ENCODE measurements at places on chromosomes 3 and 15.

- peak; percentile 97 for DNase-seq
These were observed 27.5 kb downstream of the BHLHE40 start for GRCh38 chr3:5006755-5007202.

DNA sequence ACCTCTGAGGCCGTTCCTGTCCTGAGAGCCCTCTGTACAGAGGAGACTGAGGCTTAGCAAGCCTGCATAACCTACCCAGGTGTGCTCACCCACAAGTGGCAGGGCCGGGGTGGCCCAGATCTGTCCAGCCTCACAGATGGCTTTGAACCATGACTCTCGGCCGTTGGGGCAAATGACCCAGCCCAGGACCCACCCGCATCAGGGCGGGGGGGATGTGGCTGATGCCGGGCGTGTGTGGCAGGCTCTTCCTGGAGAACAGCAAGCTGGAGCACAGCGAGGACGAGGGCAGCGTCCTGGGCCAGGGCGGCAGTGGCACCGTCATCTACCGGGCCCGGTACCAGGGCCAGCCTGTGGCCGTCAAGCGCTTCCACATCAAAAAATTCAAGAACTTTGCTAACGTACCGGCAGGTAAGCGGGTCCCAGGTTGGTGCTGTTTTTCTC, 133.5 kb downstream of the LRRK1 start:
- no peak for DNase-seq

GRCh38 chr15:88089024-88089620, 167.4 kb downstream of the NTRK3 start:
- no peak for DNase-seq

- peak; percentile 70 for DNase-seq
These were observed 89.7 kb downstream of the AQP9 start for GRCh38 chr15:58227706-58228543.

GRCh38 chr3:143726727-143727126, 121.5 kb downstream of the SLC9A9 start:
- DNase-seq = no peak

DNA sequence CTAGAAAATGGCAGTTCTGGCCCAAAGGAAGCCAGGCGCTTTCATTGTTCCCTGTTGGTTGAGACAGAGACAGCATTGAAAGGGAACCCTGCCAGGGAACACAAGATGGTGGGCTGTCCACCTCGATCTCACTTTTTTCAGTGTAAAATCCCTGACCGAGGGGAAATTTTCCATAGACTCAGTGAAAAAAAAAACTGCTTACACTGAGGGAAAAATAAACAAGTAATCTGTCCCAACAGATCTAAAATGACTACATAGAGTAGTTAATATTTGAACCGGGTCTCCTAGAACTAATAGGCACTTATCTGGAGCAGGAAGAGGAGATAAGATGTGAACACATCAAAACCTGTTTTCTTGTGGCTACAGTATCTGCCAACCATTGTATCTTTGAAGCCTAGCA, 763.4 kb upstream of the GOLIM4 start:
- no peak for DNase-seq

DNA sequence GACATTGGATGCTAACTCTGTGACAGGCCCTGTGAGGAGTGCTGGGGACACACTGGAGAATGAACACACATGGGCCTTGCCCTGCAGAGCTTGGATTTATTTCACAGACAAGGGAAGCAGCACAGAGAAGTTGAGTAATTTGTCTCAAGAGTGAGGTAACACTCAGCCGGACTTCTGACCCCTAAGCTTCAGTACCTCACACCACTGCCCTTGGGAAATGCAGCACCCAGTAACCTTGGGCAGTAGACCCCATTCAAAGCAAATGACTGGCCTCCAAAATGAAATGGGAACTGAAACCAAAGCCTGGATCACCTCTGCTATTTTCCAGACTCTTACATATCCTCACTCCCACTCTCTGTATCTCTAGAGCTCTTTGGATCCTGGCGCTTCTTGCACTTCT, 37.3 kb downstream of the RFT1 start:
- DNase-seq = no peak

DNA sequence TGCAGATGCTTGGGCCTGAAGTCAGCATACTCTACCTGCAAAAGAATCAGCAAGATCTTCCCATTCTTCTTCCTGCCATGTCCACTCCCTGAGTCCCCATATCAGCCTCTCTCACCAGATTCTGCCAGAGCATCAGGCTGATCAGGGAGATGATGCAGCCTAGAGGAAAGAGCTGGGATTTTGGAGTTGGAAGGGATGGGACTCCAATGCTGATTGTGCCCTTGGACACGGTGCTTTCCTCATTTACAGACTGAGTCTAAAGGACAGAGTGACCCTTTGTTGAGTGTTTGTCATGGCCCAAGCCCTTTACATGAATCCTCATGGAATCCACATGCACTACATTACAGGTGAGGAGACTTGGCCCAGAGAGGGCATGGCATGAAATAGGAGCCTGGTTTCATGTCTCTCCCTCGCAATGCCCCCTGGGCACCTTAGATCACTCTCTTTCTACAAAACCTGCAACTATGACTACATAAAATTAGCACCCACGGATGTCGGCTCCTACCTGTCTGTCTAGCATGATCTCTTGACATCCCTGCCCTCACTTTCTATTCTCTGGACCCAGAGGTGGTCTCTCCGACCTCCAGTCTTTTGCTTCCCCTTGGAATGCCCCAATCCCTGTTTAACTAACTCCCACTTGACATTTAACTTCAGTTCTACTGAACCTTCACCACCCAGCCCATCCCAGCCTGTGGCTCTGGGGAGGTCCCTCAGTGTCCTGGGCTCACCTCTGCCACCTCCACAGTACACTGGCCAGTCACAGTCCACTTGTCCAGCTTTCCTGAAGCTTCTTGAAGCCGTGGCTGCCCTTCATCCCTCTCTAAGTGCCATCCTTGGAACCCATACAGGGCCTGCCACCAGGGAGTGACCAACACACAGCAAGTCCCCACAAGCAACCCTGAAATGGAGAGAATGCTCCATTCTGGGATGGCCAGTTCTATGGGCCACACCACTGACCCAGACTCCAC, 173.5 kb downstream of the ABHD5 start:
- no peak for DNase-seq

DNA sequence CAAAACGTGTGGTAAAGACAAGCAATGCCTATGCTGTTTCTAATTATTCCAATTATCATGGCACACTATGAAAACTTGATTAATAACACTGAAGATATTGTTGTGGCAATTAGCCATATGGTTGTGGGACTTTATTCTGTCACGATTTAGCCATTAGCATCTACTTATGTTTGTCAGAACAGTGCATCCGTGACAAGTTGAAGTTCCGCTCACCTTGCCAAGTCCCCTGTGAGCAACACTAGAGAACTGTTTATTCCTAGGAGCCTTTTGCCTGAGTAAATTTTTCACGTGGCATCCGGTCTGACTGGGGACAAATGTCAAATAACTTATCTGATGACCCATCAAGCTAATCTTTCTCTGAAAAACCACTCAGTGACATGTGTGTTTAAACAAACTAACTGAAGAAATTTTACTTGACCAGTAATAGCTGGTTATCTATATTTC, 403.3 kb downstream of the TBC1D5 start:
- no peak for DNase-seq

- no peak for DNase-seq
These were observed 11.4 kb downstream of the GPR87 start for GRCh38 chr3:151305060-151305774.

DNA sequence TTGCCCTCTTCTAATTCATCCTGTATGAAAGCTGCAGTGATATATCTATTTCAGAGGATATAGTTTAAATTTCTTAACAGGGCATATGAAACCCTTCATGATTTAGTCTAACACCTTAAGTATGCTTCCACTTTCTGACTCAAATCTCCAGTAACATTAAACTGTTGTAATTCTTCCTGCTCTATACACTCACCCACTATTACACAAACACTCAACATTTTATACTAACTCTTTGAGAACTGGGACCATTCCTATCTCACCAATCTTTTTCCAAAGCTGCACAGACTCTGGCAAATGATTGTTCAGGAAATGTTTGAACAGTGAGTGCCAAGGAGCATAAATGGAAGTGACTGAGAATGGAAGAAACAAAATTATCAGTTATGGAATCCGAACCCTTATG, 560.4 kb upstream of the DPPA4 start:
- no peak for DNase-seq
